ENCODE measurements at places on chromosomes 2 and 18.

GRCh38 chr2:220703279-220703678 lies 868.8 kb downstream of the EPHA4 start:
- no peak for DNase-seq

GRCh38 chr2:180577567-180577966 lies 402.8 kb upstream of the UBE2E3 start:
- DNase-seq = no peak

DNA sequence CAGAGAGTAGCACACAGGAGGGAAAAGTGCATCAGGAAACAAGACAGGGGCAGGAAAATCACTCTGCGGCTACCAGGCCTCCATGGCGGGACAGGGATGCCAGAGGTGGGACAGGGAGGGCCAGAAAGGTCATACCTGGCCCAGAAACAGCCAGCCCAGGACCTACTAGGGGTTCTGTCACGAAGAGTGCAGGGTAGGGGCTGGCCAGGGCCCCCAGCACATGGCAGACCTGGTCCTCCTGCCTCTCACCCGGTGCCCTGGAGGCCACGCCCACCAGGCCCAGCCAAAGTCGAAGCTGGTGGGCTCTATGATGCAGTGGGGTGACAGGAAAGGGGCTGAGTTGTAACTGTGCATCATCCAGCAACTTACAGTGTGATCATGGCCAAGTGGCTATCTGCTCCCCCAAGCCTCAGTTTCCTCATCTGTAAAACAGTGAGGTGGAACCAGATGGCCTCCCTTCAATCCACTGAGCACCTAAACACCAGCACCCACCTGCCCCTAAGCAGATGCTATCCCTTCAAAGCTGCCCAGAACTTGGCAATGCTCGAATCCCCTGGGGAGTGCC lies 10.6 kb downstream of the CYP26B1 start:
- DNase-seq = no peak

DNA sequence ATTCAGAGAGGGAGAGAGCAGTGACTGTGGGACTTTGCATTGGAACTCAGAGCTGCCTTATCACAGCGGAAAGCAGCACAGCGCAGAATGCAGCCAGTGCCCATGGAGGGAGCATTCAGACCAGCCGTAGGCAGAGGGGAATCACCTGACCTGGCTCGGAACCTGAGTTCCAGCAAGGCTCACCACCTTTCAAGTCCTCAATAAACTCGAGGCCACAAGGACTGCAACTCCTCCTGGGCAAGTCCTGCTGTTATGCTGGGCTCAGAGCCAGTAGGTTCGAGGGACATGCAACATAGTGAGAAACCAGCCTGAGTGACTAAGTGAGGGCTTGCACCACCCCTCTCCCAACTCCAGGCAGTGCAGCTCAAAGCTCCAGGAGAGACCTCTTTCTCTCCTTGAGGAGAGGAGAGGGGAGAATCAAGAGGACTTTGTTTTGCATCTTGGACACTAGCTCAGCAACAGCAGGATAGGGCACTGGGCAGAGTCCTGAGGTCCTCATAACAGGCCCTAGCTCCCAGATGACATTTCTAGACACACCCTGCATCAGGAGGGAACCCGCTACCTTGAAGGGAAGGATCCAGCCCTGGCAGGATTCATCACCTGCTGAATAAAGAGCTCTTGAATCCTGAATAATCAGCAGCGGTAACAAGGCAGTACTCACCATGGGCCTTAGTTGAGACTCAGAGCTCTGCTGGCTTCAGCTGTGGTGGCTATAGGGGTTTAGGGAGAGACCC lies 136.8 kb upstream of the OTOS start:
- DNase-seq = no peak

- no peak for DNase-seq
Measured at GRCh38 chr18:59492756-59493421, 133.8 kb upstream of the LMAN1 start.

GRCh38 chr18:44803019-44803650 lies 122.4 kb downstream of the SETBP1 start:
- no peak for DNase-seq

GRCh38 chr2:55839182-55839819 lies 84.3 kb downstream of the EFEMP1 start:
- no peak for DNase-seq

GRCh38 chr2:111626865-111627163 lies 257.2 kb downstream of the ANAPC1 start:
- no peak for DNase-seq

GRCh38 chr2:63034526-63034925 lies 16.1 kb upstream of the OTX1 start:
- no peak for DNase-seq

- DNase-seq = no peak
Measured at GRCh38 chr2:33810046-33810835, 211.1 kb upstream of the FAM98A start.

- no peak for DNase-seq
Measured at GRCh38 chr2:188295067-188295685, 3.5 kb downstream of the GULP1 start.

- no peak for DNase-seq
Measured at GRCh38 chr2:15050483-15050882, 418.0 kb downstream of the LRATD1 start.

- no peak for DNase-seq
Measured at GRCh38 chr2:170965446-170966225, 36.6 kb downstream of the GORASP2 start.

GRCh38 chr2:16031058-16031847 lies 90.9 kb downstream of the MYCN start:
- no peak for DNase-seq

DNA sequence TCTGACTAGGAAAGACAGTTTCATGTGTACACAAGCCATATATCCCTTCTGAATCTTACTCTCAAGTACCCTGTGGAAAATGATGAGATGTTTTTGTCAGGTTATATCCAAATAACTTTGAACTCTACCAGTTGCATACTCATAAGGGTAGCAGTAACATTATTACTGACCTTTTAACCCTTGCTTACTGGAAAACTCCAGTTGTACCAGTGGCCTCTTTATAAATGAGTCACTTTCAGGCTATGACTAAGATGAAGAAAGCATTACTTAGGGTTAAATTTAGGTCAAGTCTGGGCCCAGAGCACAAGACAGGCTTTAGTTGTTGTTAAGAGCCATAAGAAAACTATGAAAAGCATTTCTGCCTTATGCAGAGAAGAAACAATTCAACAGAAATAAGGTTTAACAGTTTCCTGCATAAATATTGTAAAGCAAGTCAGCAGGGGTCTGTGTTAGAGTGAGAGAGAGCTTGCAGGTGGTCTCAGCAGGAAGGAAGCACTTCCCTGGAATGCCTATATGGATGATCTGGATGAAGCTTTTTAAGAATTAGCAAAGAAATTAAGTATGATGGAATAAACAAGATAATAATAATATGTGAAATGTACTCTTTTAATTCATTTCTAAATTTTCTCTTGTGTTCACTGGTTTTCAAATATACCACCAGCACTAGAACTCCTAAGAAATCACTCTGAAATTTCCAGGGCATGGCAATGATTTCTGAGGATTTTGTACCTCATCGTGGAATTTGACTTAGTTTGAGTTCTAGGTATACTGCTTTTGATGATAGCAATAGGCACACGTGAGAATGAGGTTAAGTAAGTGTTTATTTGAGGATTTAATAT lies 126.6 kb downstream of the UBE2E3 start:
- DNase-seq = no peak

GRCh38 chr2:196504788-196505187 lies 134.7 kb upstream of the CCDC150 start:
- no peak for DNase-seq

- DNase-seq = no peak
Measured at GRCh38 chr18:6591491-6591890, 138.0 kb upstream of the ARHGAP28 start.

GRCh38 chr2:207621501-207622039 lies 3.6 kb downstream of the METTL21A start:
- DNase-seq = no peak

DNA sequence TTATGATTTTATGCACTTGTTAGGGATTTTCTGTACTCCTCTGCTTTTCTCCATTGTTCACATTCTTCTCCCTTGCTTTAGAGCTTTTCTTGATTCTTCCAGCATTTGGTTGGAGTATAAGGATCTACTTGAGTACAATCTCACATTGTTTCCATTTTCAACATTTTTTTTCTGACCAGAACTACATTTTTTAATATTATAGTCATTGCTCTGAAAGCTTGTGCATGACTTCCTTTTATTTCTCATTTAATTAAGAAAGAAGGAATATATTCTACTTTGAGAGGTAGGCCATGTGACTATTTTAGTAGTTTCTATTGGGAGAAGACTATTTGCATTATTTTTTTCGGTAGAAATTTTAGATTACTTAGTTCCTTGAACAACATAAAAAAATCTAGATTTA lies 200.4 kb downstream of the TMEM247 start:
- no peak for DNase-seq

- no peak for DNase-seq
Measured at GRCh38 chr2:26630669-26631360, 10.4 kb downstream of the CIB4 start.

DNA sequence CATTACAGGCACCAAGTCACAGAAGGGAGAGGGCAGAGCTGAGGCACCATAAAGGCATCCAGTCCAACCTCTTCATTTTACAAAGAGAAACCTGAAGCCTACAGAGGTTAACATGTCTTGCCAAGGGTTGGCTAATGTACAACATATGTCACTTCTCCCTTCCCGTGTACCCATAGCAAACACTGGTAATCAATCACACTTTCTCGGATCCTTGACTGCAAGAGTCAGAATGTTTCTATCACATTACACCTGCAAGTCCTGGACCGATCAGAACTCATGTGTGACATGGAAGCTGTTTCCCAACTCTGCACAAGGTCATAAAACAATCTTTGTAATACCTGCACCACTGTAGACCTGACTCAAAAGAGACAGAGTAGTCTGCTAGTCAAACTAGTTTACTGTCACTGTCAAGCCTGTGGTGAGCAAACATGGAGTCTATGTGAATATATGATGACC lies 6.0 kb downstream of the ANKRD44 start:
- no peak for DNase-seq

DNA sequence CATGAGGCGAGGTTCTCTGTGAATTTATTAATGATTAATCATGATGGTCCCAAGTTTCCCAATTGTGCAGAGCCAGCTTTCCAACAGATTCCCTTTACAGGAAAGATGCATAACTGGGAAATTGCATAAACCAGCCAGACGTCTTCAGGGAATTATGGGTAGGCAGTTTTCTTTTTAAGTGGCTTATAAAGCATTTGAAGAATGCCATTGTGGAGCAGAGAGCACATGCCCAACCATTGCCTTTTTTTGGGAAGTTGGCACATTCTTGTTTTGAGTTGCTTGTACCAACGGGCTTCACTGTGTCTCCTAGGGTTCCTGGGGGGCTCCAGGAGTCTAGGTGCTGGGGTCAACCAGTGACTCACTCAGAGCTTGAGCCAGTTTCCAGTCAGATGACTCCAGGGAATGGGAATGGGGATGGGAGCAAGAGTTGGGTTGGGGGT lies 231.7 kb upstream of the FOSL2 start:
- DNase-seq = no peak

GRCh38 chr18:62285281-62285680 lies 39.8 kb upstream of the TNFRSF11A start:
- DNase-seq = no peak

- DNase-seq = no peak
Measured at GRCh38 chr2:200741468-200742202, 70.1 kb upstream of the BZW1 start.

DNA sequence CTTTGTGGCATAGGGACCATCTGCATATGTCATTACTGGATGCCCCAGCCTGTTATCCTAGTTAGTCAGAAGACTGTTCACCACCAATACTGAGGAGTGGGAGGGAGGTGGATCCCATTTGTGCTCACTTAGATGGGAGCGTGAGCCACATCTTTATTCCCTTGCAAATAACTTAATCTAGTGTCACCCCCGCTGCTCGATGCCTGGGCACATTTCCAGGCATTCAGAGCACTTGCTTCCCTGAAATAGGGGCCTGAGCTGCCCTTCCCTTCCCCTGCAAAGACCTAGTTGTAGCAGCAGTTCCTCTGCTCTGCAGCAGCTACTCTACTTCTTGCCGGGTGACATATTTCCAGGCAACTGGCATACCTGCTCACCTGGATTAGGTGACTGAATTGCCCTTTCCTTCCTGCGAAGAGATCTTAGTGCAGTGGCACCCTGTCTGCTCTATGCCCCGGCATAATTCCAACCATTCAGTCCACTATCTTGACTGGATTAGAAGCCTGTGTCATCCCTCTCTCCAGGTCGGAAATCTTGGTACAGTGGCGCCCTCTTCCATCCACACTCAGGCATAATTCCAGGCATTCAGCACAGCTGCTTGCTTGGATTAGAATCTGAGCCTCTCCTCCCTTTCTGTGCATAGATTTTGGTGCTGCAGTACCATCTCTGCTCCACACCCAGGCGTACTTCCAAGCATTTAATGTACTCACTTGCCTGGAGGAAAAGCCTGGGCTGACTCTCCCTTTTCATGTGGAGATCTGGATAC lies 1389.1 kb upstream of the TMEFF2 start:
- no peak for DNase-seq

DNA sequence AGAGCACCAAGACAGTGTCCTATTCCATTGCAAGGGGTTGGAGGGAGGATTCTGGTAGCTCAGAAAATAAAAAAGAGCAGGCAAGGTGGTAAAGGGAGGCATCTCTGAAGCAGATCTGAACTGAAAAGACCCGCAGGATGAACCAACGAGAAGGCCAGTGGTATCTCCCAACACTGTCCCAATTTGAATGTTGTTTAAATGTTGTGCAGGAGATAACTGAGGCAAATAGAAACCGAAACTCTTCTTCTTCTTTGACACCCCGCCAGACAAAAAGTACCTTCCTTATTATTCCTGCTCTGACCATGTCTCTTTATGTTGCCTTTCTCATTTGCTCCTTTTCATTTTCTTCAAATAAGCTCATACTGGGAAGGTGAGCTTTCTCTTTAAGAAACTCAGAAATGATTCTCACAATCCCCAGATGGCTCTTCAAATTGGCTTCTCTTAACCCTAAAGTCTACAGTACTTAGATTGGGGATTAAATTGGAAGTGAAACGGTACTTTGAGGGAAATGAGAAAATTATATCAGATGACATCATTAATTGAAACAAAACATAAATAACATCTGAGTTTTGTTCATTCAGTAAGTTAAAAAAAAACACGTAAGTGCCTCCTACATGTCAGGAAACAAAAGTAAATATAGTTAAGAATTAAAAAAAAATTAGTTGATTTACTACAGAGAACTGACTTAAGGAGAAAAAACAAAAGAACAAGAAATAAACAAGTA lies 143.6 kb downstream of the WDPCP start:
- no peak for DNase-seq

Measured in Right ventricle myocardium inferior (tissue), 1 donor.